ENCODE measurements at places on chromosomes 6 and 20. TPM values are rescaled to one million over a fixed set of nuclear protein-coding genes. Genes with fewer than 3 reads are reported as not detected.

HNF4A gene
- not detected for total RNA-seq

RAB32 gene
- 161 TPM for total RNA-seq

ERGIC3 gene
- total RNA-seq, result 286 TPM

IL22RA2 gene
- total RNA-seq, result not detected

RAET1L gene
- total RNA-seq, result not detected

Measured in uterine smooth muscle cell (primary cell).